CD4-positive, alpha-beta T cell treated with Interleukin-10 for 1 hour (primary cell): ENCODE measurements at places on chromosomes 4 and X.

DNA sequence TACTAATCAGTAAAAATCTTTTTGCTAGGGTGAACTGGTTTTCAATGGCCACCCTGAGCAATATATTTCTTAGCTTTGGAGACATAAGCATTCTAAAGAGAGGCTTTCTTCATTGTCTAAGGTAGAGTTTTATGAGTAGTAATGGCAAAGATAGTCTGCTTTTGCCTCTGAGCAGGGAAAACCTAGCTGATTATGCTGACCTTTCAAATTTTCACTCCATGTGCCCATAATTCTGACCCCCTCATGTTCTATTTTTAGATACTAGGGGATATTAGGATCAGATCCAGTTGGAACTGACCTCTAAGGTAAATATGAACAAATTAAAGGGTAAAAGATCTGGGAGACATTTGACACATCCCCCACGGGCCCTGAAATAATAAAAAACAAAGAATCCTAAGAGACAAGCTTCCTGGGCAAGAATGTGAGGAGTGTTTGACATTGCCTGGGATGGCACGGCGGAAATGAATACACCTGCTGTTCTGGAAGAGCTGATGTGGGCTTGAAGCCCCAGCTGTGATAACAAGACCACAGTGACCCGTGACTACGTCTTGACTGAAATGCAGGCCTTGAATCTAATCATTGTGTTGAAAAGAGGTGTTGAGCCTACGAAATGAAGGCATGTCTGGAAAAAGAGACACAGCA is 392.1 kb upstream of the FRG1 start:
- DNase-seq, result no peak

- no peak for DNase-seq
Observed at GRCh38 chr4:48169636-48170035, 35.6 kb upstream of the TXK start.

DNA sequence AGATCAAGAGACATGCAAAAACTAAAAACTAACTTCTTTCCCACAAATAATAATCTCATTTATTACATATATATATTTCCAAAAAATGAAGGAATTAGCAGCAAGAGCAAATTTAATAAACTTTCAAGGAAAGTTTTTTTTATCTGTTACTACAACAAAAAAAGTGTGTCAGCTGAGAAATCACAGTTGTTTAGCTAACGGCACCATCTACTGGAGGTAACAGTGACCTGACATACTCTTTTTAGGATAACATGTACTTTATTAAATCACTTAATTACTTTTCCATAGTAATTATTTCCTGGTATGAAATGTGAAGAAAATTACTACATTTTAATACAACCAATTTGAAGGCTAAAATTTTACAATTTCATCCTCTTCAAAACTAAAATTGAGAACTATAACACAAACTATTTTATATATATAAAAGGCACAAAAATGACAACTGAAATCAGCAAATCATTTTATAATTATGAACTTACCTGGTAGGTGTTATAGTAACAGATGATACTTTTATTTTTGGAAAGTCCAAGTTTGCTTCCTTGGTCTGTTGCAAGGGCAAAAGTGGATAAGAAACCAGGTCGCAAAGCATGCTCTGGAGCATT is 9.1 kb downstream of the LAMTOR3 start:
- peak; percentile 67 for DNase-seq

DNA sequence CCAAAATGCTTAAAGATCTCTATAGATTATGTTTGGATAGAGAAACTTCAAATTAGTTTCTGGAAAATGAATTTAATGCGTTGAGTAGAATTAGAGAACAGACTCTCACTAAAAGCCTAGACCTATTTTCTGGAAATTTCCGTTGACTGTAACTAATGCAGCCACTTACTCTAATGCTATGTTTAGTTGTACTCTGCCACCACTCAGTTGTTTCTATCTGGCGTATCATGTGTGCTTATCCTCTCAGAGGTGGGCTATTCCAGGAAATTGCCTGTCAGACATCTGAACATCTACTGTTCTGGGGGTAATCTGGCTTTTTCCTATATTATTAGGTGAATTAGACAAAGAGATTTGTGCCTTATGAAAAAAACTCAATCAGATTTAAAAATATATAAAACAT is 347.1 kb upstream of the FSTL5 start:
- DNase-seq, result no peak

DNA sequence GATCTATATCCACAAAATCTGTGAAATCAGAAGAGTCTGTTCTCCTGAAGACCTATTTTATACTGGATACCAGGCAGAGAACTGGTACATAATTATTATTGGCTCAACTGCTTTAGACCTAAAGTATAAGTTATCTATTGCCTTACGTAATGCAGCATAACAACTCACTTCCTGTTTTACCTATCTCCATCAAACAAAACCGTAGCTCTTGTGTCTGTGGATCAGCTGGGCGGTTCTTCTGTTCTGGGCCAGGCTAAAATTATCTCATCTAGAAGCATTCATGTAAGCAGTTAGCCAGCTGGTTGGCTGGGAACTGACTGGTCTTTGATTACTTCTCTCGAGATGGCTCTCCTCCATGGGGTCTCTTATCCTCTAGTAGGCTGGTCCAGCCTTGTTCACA is 57.8 kb downstream of the PPP1R2C start:
- DNase-seq, result no peak

GRCh38 chrX:2614911-2615310 is 76.2 kb upstream of the CD99 start:
- DNase-seq, result no peak
